ENCODE measurements at places on chromosomes 13 and 19.

DNA sequence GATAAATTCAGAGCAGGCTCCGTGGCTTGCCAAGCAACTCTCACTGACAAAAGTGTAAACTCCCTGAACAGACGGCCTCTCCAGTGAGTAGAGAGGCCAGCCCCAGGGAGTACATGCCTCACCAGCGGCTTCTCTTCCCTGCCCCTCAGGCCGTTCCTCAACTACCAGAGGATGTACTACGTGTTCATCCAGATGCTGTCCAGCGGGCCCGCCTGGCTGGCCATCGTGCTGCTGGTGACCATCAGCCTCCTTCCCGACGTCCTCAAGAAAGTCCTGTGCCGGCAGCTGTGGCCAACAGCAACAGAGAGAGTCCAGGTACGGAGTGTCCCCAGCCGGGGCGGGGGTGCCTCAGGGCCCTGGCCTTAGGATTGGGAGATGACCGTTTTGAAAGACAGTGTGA is 93.4 kb upstream of the MCF2L start:
- DNase-seq = no peak

DNA sequence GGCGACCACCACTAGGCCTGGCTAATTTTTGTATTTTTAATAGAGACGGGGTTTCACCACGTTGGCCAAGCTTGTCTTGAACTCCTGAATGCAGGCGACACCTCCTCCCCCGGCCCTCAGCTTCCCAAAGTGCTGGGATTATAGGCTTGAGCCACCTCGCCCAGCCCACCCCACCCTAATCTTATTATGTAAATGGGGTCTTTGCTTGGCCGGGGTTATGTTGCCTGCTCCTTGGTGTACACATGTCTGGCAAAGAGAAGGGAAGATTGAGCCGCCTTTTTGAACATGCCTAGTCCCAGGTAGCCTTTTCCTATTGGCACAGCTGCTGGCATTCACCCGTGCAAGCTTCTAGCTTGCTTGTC is 106.8 kb downstream of the KCTD15 start:
- no peak for DNase-seq

DNA sequence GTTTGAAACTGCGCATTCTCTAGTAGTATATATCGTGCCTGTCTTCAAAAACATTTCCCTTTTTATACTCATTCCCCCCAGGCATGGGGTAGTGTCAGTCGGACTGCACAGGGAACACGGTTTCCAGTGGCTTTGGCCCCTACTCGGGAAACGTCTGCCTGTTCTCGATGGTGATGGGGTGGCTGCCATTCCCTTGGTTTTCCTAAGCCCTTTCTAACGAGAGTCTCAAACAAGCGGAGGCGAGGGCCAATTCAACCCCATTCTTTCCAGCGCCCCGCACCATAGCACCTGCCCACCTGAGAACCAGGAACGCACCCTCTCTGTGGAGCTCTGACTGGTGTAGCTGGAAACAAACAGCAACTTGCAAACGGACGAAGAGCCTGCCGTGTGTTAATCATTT is 127.6 kb downstream of the STK24 start:
- no peak for DNase-seq

GRCh38 chr13:32086791-32087441 is 55.3 kb downstream of the FRY start:
- DNase-seq = no peak

GRCh38 chr13:24142886-24143285 is 17.6 kb upstream of the SPATA13 start:
- DNase-seq = no peak

- no peak for DNase-seq
Measured at GRCh38 chr19:47176071-47176626, 45.5 kb downstream of the SAE1 start.

- no peak for DNase-seq
Measured at GRCh38 chr19:13040232-13040947, 45.1 kb downstream of the NFIX start.

GRCh38 chr19:10552510-10553053 is 8.9 kb downstream of the ATG4D start:
- DNase-seq = no peak

DNA sequence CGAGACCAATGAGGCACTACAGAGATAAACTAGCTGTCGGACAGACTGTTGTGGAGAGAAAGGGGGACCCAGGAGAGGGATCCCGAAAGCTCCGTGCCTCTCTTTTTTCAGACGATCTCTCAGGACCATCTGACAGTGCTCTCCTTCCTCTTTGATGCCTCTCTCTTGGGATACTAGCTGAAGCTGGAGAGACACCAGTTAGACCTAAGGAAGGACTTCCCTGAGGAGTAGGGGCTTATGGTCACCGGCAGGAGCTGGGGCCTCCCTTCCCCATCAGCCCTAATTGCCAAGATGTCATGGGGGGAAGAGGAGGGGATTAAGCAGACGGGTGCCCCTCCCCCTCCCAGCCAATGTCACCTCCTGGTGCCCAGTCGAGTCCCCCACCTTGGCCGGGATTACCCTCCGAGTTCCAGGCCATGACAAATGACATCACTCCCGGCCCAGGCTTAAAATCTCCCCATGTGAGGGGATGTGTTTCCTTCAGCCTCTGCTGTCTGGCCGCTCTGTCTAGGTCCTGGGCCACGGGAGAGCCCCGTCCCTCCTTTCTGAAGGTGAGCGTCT is at the start of gene CRX:
CRX (plus strand) TSS at position 478 of the 561 bp plus-strand sequence. CDS start 12,507 bp downstream, outside the sequence.
- DNase-seq = no peak

GRCh38 chr13:28379371-28380083 is 115.4 kb downstream of the FLT1 start:
- no peak for DNase-seq

GRCh38 chr19:49930483-49931011 is 1.2 kb upstream of the NUP62 start:
- peak; percentile 70 for DNase-seq

GRCh38 chr13:45768656-45769479 is 66.7 kb downstream of the CBY2 start:
- DNase-seq = no peak
